ENCODE measurements at places on chromosomes 12 and 14.
A peak's percentile ranks its signal among the peaks of the same experiment; 100 is the strongest.

GRCh38 chr14:77088219-77088618 is 9.8 kb upstream of the CIPC start:
- H3K27me3 ChIP-seq = no peaks in the 10 kb centered on the region
- no peak for DNase-seq
- H3K4me1 ChIP-seq = no peaks in the 10 kb centered on the region
- no peaks in the 10 kb centered on the region for H3K36me3 ChIP-seq

DNA sequence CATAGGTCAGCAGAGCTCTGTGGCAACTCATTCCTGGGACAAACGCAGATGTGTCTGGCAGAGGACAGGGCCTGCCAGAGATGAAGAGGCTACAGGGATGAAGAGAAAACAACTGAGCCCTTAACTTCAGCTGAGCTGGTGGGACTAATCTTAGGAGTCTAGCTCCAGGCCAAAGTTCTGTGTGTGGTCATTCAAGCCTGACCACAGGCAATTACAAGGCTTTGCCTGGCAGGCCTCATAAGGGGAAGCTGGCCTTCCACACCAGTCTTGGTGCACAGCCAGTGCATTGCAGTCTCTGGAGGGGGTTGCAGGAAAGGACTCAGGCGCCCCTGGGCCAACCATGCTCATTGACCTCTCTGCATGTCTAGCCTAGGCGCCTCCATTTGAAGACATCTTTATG is 127.6 kb upstream of the DAAM1 start:
- no peaks in the 10 kb centered on the region for H3K27me3 ChIP-seq
- no peak for DNase-seq
- H3K4me1 ChIP-seq = no peaks in the 10 kb centered on the region
- H3K36me3 ChIP-seq = no peaks in the 10 kb centered on the region
- no peak overlapping the region for H3K4me3 ChIP-seq
- H3K27ac ChIP-seq = no peak overlapping the region

DNA sequence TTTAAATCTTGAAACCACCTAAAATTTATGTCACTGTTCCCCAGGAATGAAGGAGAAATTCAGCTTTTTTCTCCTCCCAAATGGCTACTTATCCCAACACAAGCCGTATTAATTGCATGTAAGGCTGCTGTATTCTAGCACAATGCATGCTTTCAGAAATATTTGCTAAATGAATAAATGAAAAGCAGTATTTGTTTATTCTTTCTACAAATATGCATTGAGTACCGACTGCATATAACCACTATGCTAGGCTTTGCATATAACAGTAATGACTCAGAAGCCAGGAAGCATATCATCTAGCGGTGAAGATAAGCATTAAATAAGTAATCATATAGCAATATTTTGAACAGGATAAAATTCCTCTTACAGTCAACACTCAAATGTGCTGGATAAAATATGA is 5.7 kb upstream of the LRR1 start:
- no peak overlapping the region for H3K27ac ChIP-seq
- no peaks in the 10 kb centered on the region for H3K4me1 ChIP-seq
- no peak for DNase-seq
- no peaks in the 10 kb centered on the region for H3K36me3 ChIP-seq
- no peak overlapping the region for H3K4me3 ChIP-seq

GRCh38 chr14:55446127-55446736 is 5.8 kb upstream of the TBPL2 start:
- DNase-seq = no peak
- H3K4me1 ChIP-seq = no peaks in the 10 kb centered on the region
- H3K27ac ChIP-seq = no peak overlapping the region
- no peak overlapping the region for H3K4me3 ChIP-seq
- no peaks in the 10 kb centered on the region for H3K36me3 ChIP-seq
- no peaks in the 10 kb centered on the region for H3K27me3 ChIP-seq

- no peak overlapping the region for H3K4me3 ChIP-seq
- no peaks in the 10 kb centered on the region for H3K27me3 ChIP-seq
- H3K27ac ChIP-seq = no peak overlapping the region
Measured at GRCh38 chr14:79569072-79569471, 642.2 kb downstream of the DIO2 start.

- peaks cover 42% of the 10 kb centered on the region for H3K36me3 ChIP-seq
- no peak for DNase-seq
- no peak overlapping the region for H3K27ac ChIP-seq
- H3K4me3 ChIP-seq = no peak overlapping the region
- H3K4me1 ChIP-seq = peaks cover 10% of the 10 kb centered on the region
Measured at GRCh38 chr12:8946733-8947132, 2.7 kb downstream of the M6PR start.

DNA sequence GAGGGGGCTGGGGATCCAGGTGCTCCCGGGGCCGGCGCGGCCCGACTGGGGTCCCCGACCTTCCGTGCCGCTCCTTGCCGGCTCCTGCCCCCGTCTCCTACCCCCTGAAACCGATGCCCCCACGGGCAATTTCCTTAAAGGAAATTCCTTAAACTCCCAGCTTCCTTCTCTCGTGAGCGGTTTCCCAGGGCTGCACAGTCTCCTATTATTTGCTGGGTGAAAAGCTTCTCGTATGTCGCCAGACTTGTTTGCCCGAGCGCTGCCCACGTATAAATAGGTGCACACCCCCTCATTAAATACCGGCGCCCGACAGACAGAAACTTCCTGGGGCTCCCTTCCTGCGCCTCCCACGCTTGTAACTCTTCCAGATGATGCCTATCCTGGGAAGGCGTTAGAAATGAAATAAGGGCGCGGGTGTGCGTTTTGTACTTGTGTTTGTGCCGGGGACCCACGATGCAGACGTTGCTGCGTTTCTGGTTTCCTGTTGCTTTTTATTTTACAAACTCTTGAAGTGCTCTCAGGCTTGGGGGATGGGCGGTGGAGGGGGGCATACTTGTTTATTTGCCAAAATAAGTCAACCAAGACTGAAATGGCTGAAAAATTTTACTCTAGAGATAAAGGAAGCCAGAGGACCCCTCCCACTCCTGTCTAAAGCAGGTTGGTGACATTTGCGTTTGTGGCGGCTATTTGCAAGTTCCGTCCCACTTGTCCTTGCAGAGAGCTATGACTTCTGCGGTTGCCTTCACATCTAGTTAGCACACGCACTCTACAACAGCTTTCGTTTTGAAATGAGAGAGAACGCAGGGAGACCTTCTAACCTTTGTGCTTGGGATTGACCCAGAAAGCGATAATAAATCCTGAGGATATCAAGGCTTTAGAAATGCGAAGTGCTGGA is 1.0 kb downstream of the HIP1R start:
- peaks cover 11% of the 10 kb centered on the region for H3K4me1 ChIP-seq
- H3K27me3 ChIP-seq = no peaks in the 10 kb centered on the region
- H3K27ac ChIP-seq = peak overlapping the region; percentile 67
- DNase-seq = no peak

- no peaks in the 10 kb centered on the region for H3K36me3 ChIP-seq
- H3K27me3 ChIP-seq = no peaks in the 10 kb centered on the region
- H3K4me3 ChIP-seq = no peak overlapping the region
- no peak overlapping the region for H3K27ac ChIP-seq
Measured at GRCh38 chr14:20499108-20499507, 6.2 kb upstream of the RNASE10 start.

DNA sequence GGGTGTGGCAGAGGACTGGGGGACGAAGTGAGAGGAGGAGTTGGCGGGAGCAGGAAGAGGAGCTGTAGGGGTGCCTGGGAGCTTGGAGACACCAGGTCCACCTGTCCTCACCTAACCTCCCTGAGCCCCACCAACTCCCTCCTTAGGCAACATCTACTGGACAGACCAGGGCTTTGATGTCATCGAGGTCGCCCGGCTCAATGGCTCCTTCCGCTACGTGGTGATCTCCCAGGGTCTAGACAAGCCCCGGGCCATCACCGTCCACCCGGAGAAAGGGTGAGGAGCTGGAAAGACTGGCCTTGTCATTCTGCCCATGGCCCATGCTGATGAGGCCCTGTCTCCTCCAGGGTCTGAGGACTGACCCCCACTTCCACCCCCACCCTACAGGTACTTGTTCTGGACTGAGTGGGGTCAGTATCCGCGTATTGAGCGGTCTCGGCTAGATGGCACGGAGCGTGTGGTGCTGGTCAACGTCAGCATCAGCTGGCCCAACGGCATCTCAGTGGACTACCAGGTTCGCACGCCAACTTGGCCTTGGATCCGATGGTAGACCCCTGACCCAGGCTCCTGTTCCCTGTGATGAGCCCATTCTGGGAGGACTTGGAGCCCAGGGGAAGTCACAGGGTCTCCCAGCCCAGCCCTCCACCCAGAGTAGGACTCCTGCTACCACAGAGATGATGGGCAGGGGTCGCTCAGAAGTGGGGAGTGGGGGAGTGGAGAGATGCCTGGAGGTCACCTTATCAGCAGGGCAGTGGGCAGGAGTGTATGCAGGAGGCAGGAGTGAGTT is 32.5 kb upstream of the NXPH4 start:
- H3K4me3 ChIP-seq = no peak overlapping the region
- no peaks in the 10 kb centered on the region for H3K27me3 ChIP-seq
- no peaks in the 10 kb centered on the region for H3K36me3 ChIP-seq
- H3K4me1 ChIP-seq = no peaks in the 10 kb centered on the region

Data from effector memory CD4-positive, alpha-beta T cell (primary cell).